Jurkat, Clone E6-1 (cell line): ENCODE measurements at places on chromosomes 3 and 15.

- peak; percentile 60 for DNase-seq
Measured at GRCh38 chr15:94607176-94607654, 375.9 kb downstream of the MCTP2 start.

- DNase-seq: no peak
Measured at GRCh38 chr3:12142476-12142875, 16.2 kb downstream of the TIMP4 start.

GRCh38 chr3:159253860-159254259 lies 452.0 kb downstream of the MFSD1 start:
- no peak for DNase-seq

GRCh38 chr15:100889385-100890050 lies 9.9 kb downstream of the ALDH1A3 start:
- peak; percentile 79 for DNase-seq

- DNase-seq: no peak
Measured at GRCh38 chr3:87228316-87228715, 1.2 kb downstream of the CHMP2B start.

- no peak for DNase-seq
Measured at GRCh38 chr3:149608987-149609386, 48.8 kb downstream of the WWTR1 start.
